ENCODE measurements at places on chromosomes 3 and 15.

DNA sequence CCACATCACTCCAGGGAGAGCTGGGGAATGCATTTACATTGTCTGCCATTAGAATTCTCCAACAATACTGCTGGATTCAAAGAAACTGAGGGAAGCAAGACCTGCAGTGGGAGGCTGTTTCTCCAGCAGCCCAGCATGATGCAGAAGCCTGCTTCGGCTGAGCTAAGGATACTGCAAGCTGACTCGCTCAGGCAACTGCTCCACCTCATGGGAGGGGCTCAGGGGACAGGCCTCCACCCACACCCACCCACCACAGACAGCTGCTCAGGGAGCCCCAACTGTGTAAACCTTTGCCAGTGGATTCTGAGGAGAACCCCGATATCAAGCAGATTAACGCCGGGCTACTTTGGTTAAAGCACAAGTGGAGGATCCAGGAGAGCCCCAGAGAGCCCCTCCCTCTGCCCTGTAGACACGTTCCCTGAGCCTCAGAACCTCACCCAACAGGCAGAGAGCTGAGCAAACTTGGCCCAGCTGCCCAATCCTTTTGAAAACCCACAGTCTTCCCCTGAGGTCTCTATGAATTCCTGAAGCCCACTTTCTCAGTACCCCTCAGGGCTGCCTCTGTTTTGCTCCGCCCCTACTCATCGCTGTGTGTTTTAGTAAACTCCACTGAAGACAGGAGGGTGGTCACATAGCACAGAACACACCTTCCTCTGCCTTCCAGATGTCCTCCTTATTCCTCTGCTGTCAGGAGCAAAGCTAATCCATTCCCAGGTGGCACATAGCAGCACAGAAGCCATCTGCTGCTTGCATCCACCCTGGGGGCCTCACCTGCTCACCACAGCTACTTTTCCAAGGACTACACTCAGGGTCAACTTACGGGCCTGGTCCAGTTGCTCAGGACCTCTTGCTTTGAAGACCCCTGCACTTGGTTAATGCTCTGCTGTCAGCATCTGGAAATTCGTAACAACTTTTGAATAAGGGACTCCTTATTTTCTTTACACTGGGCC, 269.0 kb downstream of the ABHD5 start:
- DNase-seq, result no peak

DNA sequence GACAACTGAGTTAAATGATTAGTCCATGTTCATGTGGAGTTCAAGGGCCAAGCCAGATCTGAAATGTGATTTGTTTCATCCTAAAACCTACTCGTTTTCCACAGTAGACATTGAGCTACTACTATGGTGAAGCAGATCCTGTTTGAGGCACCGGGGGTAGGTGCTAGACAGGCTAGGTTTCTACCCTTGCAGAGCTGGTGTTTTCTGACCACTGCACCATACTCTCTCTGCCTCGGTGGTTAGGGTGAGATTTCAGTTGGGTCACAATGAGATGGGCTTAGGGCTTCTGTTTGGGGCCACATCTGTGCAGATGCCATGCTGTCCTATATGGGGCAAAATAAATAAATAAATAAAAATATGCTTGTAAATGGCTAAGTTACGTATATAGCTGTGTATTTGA, 99.3 kb downstream of the OXNAD1 start:
- DNase-seq, result no peak

- DNase-seq, result no peak
Observed at GRCh38 chr3:31408720-31409119, 124.0 kb upstream of the STT3B start.

DNA sequence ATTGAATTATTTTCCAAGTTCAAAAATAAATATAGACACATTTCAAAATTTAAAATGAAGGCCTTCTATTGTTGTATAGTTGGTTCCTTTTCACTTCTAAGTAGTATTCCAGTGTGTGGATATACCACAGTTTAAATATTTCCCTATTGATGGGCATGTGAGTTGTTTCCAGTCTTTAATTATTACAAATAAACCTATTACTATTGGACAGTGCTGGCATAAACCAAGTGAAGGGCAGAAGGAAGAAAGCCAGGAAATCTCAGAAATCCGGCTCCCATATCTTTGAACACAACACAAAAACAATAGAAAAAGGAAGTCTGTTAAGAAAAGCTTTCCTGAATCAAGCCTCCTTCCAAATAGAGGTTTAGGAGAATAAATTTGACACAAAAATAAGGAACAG, 26.1 kb downstream of the GOLGB1 start:
- DNase-seq, result no peak
